ENCODE measurements at places on chromosomes 11 and 22. TPM values are rescaled to one million over a fixed set of nuclear protein-coding genes. Genes with fewer than 3 reads are reported as not detected.

OR52I2 gene
- not detected for total RNA-seq

RAB36 gene
- 1.3 TPM for total RNA-seq

DAGLA gene
- 2.4 TPM for total RNA-seq

DNA sequence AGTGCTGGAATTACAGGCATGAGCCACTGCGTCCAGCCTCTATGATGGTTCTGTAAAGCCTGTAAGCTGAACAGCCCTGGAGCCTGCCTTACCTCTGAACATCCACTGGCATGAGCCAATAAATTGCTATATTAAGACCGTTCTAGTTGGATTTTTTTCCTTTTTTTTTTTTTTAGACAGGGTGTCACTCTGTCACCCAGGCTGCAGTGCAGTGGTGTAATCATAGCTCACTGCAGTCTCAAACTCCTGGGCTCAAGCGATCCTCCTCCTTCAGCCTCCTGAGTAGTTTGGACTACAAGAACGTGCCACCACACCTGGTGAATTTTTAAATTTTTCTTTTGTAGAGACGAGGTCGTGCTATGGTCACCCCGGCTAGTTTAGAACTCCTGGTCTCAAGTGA is 26.2 kb upstream of the CLDN5 start:
- no peak for DNase-seq

DNA sequence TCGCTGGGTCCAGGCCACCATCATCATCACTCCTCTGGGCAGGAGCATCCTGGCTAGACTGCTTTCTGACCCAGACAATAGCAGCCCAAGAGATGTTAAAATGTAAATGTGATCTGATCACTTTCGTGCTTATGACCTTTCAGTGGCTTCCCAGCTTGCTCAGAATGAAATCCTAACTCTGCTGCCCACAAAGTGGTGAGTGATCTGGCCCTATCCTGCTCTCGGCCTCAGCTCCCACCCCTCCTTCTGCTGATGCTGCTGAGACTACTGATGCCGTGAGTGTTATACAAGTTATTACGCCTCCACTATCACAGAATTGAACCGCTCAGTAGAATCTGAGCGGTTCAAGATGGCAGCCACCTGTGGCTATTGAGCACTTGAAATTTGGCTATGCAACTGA is 26.2 kb downstream of the ELF5 start:
- no peak for DNase-seq

GRCh38 chr11:96197801-96198701 is 144.9 kb downstream of the MAML2 start:
- DNase-seq, result no peak

DNA sequence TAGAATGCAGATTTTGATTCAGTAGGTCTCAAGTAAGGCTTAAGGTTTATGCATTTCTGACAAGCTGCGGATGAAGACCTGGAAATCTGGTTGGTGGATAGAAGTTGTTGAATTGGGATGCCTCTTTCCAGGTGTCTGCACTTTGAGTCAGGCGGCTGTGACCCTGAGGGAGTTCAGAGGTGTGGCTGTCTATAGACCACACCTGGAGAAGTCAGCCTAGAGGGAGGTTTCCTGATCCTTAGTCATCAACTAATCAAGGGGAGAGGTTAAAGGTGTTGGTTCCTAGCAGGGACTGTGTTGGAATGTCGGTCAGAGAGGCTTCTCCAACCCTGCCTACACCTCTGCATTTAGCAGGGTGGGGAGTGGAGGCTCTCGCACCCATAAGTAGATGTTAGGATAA is 8.0 kb downstream of the GLB1L2 start:
- no peak for DNase-seq

DEUP1 gene
- 0.59 TPM for total RNA-seq

LARGE2 gene
- 5.9 TPM for total RNA-seq

- no peak for DNase-seq
Observed at GRCh38 chr11:8168485-8169257, at the start of gene RIC3. Gene RIC3 (minus strand): TSS chr11:8169025. CDS start chr11:8168989, 36 bp downstream.

GRCh38 chr22:24322522-24322921 is 51.9 kb downstream of the SPECC1L start:
- DNase-seq, result no peak

GRCh38 chr22:36612458-36612857 is 83.5 kb upstream of the EIF3D start:
- no peak for DNase-seq

GRCh38 chr11:61482513-61482912 is 26.0 kb upstream of the LRRC10B start:
- no peak for DNase-seq

CASTOR1 gene
- total RNA-seq, result 26.6 TPM

PEX26 gene
- 22.2 TPM for total RNA-seq

DNA sequence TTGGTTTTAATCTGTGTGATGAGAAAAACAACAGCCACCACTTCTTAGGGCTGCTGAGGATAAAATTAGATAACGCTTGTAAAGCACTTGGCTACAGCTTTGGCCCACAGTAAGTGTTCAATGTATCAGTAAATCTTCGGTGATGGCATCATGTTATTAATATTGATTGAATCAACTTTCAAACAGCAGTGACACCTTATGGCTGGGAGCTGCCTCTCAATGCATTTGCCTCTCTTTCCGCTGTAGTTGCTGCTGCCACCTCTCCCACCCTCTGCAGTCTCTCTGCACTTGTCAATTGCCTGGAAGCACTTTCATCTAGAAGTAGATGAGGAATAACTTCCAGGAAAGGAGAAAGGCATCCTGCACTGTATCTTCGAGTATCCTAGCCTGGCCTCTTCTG is 491.1 kb downstream of the OPCML start:
- no peak for DNase-seq

GRCh38 chr22:21030621-21031544 is 1.5 kb downstream of the SLC7A4 start:
- DNase-seq, result no peak

DNA sequence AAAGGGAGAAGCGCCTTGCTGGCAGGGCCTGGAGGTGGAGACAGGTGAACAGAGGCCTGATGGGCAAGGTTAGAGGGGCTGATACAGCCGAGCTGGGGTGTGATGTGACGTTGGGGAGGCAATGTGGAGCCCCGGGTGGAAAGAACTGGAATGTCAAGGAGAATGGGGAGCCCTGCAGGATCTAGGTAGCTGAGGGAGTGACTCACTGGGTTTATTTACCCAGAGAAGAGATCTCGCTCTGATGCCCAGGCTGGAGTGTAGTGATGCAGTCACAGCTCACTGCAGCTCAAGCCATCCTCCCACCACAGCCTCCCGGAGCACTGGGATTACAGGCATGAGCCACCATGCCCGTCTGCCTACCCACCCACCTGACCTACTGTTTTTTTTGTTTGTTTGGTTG is 1.9 kb upstream of the CYB5R3 start:
- no peak for DNase-seq

GRCh38 chr11:12963792-12964536 is 45.2 kb upstream of the RASSF10 start:
- DNase-seq, result peak; percentile 61

SLC5A12 gene
- total RNA-seq, result not detected

GRCh38 chr22:32590556-32590955 is 115.9 kb downstream of the FBXO7 start:
- no peak for DNase-seq

GRCh38 chr11:70423523-70424505 is 25.5 kb downstream of the CTTN start:
- no peak for DNase-seq

OR8D4 gene
- not detected for total RNA-seq

PAMR1 gene
- 8.8 TPM for total RNA-seq

TBX1 gene
- total RNA-seq, result 9.2 TPM
